ENCODE measurements at places on chromosomes 2 and 18.

DNA sequence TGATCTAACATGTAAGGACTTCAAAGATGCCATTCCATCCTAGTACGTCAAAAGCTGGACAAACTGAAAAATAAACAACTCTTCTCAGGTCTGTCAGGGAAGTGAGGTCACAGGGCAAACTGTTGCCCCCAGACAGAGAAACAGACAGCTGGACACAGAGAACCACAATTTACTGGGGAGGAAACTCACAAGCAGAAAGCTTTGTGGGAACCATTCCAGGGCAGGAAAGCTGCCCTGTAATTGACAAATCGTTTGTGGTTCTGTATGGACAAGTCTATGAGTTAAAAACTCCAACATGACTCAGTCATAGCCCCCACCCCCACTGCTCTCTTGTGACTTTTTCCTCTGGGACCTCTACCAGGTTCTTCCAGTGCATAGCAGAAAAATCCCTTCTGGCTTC lies 28.4 kb downstream of the MCEE start:
- H3K4me1 ChIP-seq = no peaks in the 10 kb centered on the region
- no peak overlapping the region for H3K4me3 ChIP-seq
- no peak overlapping the region for H3K27ac ChIP-seq
- H3K36me3 ChIP-seq = no peaks in the 10 kb centered on the region
- no peaks in the 10 kb centered on the region for H3K27me3 ChIP-seq

DNA sequence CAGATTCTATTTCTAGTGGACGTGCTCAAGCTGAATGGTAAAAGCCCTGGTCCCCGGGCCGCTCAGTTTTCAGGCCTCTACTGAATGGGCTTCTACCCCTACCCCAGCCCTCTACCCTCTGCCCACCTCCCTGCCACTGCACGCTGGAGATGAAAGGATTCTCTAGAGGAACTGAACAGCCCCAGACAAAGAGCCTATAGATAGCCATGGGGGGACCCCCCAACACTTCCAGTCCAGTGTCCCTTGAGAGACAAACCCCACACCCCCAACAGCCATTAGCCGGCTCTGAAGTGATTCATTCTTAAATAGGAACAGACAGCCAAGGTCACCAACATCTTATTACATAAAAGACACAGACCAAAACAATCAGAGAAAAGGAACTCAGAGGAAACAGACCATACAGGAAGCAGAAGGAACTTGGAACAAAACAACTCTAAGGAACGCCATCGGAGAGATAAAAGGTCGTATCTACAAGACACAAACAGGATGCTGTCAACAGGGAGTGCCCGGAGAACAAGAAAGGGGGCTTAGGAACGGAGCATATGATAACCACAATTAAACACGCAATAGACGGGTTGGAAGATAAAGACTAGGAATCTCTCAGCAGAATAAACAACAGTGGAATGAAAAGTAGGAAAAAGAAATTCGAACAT lies 23.5 kb downstream of the TMEM37 start:
- DNase-seq = no peak
- no peaks in the 10 kb centered on the region for H3K36me3 ChIP-seq
- H3K4me1 ChIP-seq = no peaks in the 10 kb centered on the region
- H3K4me3 ChIP-seq = no peak overlapping the region
- H3K27me3 ChIP-seq = peaks cover 19% of the 10 kb centered on the region

DNA sequence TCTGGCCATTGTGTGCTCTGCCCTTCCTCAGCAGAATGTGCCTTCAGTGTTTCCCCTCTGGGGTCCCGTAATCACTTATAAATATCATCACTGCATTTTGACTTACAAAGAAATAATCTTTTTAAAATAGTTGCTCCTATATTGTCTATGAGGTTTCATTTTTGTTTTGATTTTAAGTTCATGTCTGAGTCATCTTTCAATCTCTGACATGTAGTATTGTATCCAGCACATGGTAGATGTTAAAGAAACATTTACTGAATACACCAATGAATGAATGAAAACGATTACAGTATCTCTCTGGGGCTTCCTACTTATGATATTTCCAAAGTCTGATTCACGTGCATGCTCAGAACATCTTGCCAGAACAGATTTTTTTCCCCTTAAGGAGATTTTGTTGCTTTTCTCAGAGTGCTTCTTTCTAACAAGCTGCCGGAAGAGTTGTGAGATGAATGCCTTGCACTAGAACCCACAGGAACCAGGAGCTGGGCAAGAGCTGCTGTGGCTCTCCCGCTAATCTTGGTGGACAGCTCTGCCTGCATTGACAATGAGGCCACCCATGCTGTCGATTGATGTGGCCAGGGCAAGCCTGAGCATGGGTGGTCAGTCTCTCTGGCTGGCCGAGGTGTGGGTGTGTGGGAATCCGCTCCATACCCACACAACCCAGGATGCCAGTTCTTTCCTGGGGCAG lies 199.4 kb downstream of the CYRIA start:
- H3K27ac ChIP-seq = no peak overlapping the region
- DNase-seq = no peak
- no peaks in the 10 kb centered on the region for H3K27me3 ChIP-seq
- no peaks in the 10 kb centered on the region for H3K36me3 ChIP-seq
- no peaks in the 10 kb centered on the region for H3K4me1 ChIP-seq
- no peak overlapping the region for H3K4me3 ChIP-seq

- no peaks in the 10 kb centered on the region for H3K27me3 ChIP-seq
- H3K27ac ChIP-seq = no peak overlapping the region
- peaks cover 18% of the 10 kb centered on the region for H3K4me1 ChIP-seq
- no peak for DNase-seq
Measured at GRCh38 chr2:63866009-63866709, 24.5 kb downstream of the UGP2 start.

- no peaks in the 10 kb centered on the region for H3K4me1 ChIP-seq
- no peak overlapping the region for H3K4me3 ChIP-seq
- no peak for DNase-seq
Measured at GRCh38 chr2:209549589-209549988, 125.7 kb downstream of the MAP2 start.

DNA sequence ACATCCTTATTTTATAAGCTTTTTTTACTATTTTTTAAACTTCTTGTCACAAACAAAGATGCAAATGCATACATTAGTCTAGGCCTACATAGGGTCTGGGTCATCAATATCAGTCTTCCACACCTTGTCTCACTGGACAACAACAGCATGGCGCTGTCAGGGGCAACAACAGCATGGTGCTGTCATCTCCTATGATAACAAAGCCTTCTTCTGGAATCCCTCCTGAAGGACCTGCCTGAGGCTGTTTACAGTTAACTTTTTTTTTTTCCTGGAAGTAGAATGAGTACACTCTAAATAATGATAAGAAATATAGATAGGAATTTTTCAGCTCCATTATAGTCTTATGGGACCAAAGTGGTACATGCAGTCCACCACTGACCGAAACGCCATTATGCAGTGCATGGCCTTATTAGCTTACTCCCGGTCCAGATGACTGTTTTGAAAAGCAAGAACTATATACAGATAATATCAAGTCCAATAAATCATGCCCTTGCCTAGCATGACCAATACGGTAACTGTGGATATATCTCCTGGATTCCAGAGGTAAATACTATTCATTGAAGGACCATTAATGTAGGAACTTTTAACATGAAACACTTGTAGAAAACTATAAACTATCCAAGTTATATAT lies 38.4 kb downstream of the TCF4 start:
- DNase-seq = no peak
- no peaks in the 10 kb centered on the region for H3K27me3 ChIP-seq
- peaks cover 12% of the 10 kb centered on the region for H3K4me1 ChIP-seq
- no peaks in the 10 kb centered on the region for H3K36me3 ChIP-seq
- no peak overlapping the region for H3K4me3 ChIP-seq

GRCh38 chr2:25276569-25277465 lies 64.9 kb downstream of the DNMT3A start:
- H3K27me3 ChIP-seq = no peaks in the 10 kb centered on the region
- H3K27ac ChIP-seq = peak overlapping the region; percentile 77
- H3K4me3 ChIP-seq = peak overlapping the region; percentile 49

- no peaks in the 10 kb centered on the region for H3K4me1 ChIP-seq
- no peak for DNase-seq
- no peak overlapping the region for H3K27ac ChIP-seq
- H3K36me3 ChIP-seq = peaks cover 34% of the 10 kb centered on the region
- no peak overlapping the region for H3K4me3 ChIP-seq
Measured at GRCh38 chr18:79448621-79449020, 52.9 kb downstream of the NFATC1 start.

- peaks cover 52% of the 10 kb centered on the region for H3K27me3 ChIP-seq
- peaks cover 29% of the 10 kb centered on the region for H3K4me1 ChIP-seq
- peaks cover 7% of the 10 kb centered on the region for H3K36me3 ChIP-seq
- H3K4me3 ChIP-seq = peak overlapping the region; percentile 55
- peak overlapping the region; percentile 50 for H3K27ac ChIP-seq
Measured at GRCh38 chr2:66575625-66576310, 140.8 kb downstream of the MEIS1 start.

- no peaks in the 10 kb centered on the region for H3K27me3 ChIP-seq
- peak overlapping the region; percentile 6 for H3K27ac ChIP-seq
- H3K36me3 ChIP-seq = no peaks in the 10 kb centered on the region
- DNase-seq = no peak
- H3K4me3 ChIP-seq = no peak overlapping the region
- peaks cover 7% of the 10 kb centered on the region for H3K4me1 ChIP-seq
Measured at GRCh38 chr2:1594373-1595171, 149.7 kb downstream of the PXDN start.

DNA sequence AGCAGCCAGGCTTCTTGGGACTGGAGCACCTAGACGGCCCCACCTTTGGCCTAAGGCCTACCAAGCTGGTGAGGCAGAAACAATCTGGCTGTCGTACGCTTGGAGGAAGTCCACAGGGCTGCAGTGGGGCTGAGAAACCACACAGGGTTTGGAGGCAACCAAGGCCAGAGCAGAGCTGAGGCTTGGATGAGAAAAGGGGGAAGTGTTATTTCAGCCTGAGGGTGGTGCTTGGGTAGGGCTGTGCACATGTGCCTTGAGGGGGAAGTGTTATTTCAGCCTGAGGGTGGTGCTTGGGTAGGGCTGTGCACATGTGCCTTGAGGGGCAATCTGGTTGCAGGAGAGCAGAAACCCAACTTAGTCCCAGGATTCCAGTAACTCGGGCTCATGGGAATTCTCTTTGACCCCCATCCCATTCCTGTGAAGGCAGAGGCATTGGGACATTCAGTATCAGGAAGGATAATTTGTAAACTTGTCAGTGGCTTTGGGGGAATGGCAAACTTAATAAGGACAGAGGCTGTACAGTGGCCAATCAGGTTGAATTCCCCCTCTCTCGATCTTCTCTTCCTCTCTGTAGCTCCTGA lies 971 bp upstream of the FBXO41 start:
- H3K27me3 ChIP-seq = no peaks in the 10 kb centered on the region
- H3K36me3 ChIP-seq = no peaks in the 10 kb centered on the region
- no peaks in the 10 kb centered on the region for H3K4me1 ChIP-seq

- H3K4me3 ChIP-seq = no peak overlapping the region
- no peak for DNase-seq
- no peaks in the 10 kb centered on the region for H3K36me3 ChIP-seq
- no peaks in the 10 kb centered on the region for H3K4me1 ChIP-seq
- H3K27ac ChIP-seq = no peak overlapping the region
Measured at GRCh38 chr2:31694444-31694843, 113.7 kb upstream of the SRD5A2 start.

DNA sequence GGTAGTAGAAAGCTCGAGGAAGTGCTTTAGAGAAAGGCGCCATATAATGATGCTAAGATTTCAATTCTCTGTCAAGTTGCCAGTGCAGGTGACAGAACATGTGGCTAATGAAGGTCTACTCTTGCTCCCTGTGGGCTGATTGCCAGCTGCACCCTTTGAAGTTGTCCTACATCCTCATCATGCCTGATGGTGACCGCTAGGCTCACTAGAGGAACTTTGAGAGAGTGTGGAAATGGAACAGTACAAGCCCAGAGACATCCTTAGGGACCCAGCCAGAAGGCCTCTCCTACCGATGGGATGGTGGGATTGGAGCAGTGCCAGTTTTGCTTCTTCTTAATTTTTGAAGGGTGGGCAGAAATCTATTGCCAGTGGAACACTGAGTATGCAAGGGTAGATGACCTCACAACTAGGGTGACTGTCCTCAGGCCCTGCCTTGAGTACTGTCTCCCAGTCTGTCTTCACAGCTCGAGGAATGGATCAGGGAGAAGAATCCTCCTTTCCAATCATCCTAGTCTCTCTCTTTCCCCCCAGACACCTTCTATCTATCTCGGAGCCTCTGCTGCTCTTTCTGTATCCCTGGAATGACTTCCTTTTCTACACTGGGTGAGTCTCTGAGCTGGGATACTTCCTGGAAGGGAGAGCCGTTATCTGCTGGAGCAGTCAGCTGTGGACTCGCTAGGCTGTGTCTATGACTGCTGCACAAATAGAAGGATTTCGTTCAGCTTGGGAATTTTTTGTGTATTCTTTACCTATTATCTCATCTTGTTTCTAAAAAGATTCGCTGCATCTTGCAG lies 33.5 kb downstream of the LGALSL start:
- H3K27me3 ChIP-seq = no peaks in the 10 kb centered on the region
- H3K27ac ChIP-seq = no peak overlapping the region
- H3K4me1 ChIP-seq = peaks cover 16% of the 10 kb centered on the region

DNA sequence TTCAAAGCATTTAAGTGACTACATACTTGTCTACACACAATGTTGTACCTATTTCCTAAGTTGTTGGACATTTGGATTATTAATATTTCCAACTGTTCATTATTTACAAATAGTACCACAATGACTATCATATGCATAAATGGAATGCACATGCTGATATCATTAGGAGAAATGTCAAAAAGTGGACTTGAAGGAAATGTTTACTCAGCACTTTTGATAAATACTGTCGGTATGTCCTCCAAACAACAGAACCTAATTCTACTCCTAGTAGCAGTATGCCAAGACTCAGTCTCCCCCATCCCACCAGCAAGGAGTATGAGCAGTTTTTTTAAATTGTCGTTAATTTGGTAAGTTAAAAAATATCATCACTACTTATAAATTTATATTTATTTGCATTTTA lies 116.8 kb downstream of the L3MBTL4 start:
- H3K36me3 ChIP-seq = no peaks in the 10 kb centered on the region
- H3K4me3 ChIP-seq = no peak overlapping the region

GRCh38 chr2:11762031-11762430 lies 15.6 kb downstream of the LPIN1 start:
- H3K27ac ChIP-seq = no peak overlapping the region
- peaks cover 37% of the 10 kb centered on the region for H3K36me3 ChIP-seq
- no peaks in the 10 kb centered on the region for H3K4me1 ChIP-seq
- H3K4me3 ChIP-seq = no peak overlapping the region

DNA sequence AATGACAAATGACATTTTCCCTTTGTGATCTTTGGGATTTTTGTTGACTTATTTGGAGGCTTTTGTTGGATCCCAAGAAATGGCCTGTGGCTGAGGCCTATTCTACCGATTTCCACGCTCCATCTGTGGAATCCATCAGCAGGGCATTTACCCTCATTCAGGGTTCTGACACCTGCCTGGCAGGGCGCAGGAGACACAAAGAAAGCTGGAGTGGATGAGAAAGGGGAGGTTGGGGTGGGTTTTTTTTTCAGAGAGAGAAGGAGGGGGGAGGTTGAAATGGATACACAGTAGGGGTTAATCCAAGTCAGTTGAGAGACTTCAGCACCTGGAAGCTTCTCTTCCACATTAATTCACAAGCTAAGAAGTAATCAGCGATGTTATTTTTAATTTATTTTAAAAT lies 59.7 kb downstream of the PAX3 start:
- H3K4me1 ChIP-seq = no peaks in the 10 kb centered on the region
- H3K36me3 ChIP-seq = no peaks in the 10 kb centered on the region
- no peak overlapping the region for H3K4me3 ChIP-seq
- H3K27ac ChIP-seq = no peak overlapping the region

- DNase-seq = no peak
- H3K4me1 ChIP-seq = no peaks in the 10 kb centered on the region
- H3K27ac ChIP-seq = no peak overlapping the region
- H3K27me3 ChIP-seq = no peaks in the 10 kb centered on the region
- H3K36me3 ChIP-seq = no peaks in the 10 kb centered on the region
Measured at GRCh38 chr2:129798626-129799025, 180.8 kb upstream of the RAB6C start.

All from tibial artery (tissue), 4 donors.